Renal pelvis (tissue), 12 donors: ENCODE measurements at places on chromosomes 13 and 19. TPM values are rescaled to one million over a fixed set of nuclear protein-coding genes. Genes with fewer than 3 reads are reported as not detected.

ZNF681 gene
- 4.3 TPM for polyA plus RNA-seq

HMG20B gene
- 86.9 TPM for polyA plus RNA-seq

ZNF534 gene
- polyA plus RNA-seq, result 1.2 TPM

SERPINE3 gene
- polyA plus RNA-seq, result 1.4 TPM

MRPL57 gene
- 26.2 TPM for polyA plus RNA-seq

AZU1 gene
- 1.0 TPM for polyA plus RNA-seq

NAPA gene
- 152 TPM for polyA plus RNA-seq

GSX1 gene
- not detected for polyA plus RNA-seq

CEACAM16 gene
- polyA plus RNA-seq, result not detected

ZNF415 gene
- 27.9 TPM for polyA plus RNA-seq

TEX26 gene
- polyA plus RNA-seq, result 1.5 TPM

ELSPBP1 gene
- not detected for polyA plus RNA-seq

SIGLEC5 gene
- 0.40 TPM for polyA plus RNA-seq

NUDT19 gene
- polyA plus RNA-seq, result 11.7 TPM

KATNAL1 gene
- polyA plus RNA-seq, result 10.4 TPM

DNA sequence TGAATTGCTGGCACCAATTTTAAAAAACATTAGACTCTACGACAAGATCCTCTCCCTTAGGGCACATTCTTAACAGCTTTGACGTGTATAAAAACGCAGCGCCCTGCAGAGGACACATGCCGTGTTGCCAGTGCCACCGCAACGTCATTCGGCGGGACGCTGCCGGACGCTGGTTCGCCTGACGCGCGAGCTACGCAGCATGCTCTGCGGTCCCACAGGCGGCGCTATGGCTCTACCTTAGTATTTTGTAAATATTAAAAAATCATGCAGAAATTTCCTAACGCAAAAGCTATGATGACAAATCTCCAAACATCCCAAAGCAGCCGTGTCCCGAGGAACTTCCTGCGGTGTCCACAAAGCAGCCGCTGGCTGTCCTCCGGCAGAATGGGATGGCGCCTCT is 4.2 kb upstream of the ADPRHL1 start:
- no peak for DNase-seq

DNA sequence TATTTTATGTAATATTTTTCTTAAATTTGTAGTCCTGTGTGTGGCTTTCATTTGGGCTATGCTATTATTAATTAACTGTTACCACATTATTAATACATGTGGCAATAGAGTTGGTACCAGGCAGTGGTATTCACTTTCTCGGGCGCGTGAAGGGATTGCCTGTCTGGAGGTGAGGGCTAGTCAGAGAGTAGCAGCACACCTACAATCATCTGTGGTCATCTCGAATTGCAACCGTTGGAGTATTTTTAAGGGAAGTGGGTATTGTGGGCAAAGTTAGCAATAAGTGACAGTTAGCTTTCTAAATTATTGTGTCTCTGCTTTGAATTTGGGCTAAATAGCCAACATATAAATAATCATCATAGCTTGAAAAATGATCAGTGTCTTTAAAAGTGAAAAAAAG is 20.0 kb upstream of the GPR18 start:
- no peak for DNase-seq

DNA sequence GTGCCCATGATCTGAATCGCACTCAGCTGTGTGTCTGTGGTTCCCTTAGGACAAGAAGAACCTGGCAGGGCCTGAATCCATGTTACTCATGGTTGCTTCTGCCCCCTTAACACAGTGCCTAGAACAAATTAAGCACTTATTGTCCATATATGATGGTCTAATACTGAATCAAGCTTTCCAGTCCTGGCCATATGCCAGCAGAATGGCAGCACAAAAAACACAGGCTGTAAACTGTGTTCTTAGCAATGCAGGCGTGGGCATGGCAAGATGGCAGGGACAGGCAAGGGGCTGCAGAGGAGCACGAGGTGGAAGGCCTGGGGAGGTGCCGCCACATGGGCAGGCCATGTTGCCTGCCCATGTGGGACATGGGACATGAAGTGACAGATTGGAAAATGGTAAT is 68.2 kb downstream of the LATS2 start:
- DNase-seq, result no peak

- DNase-seq, result no peak
These were observed 862.1 kb upstream of the MIR17HG start for GRCh38 chr13:90485436-90485835.

DNA sequence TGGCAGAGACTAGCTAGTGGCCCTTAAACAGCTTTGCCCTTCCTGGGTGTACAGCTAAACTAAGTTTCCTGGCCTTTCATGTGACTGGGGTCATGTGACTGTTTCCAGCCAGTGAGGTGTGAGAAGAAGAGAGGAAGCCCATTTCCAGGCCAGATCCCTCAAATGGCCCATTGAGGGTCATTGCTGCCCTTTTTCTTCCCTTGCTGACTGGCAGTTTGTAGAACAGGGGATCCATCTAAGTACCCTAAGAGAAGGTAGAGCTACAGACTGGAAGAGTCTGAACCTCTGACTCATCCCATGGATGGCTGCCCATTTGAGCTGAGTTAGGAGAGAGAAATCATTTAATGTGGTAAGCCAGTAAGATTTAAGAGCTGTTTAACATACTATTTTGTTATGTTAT is 2.8 kb downstream of the SWSAP1 start:
- DNase-seq, result no peak

DNA sequence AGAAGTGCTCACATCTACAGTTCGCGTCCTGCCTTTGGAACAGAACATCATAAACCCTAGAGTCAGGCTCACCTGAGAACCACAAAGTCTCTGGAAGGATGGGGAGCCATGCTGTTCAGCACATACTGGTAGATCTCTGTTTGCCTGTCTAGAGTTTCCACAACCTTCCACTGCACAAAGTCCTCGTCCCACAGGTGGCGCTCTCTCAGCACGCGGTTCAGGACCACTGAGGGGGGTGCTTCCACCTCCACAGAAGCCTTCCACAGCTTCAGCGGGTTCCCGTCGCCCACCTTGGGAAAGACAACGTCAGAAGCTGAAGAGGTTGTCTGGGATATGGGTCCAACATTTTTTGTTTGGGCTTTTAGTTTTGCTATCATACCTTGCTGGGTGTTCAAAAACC is 93.6 kb downstream of the KL start:
- DNase-seq, result no peak

GRCh38 chr13:32733690-32734089 is 147.4 kb downstream of the PDS5B start:
- no peak for DNase-seq

DNA sequence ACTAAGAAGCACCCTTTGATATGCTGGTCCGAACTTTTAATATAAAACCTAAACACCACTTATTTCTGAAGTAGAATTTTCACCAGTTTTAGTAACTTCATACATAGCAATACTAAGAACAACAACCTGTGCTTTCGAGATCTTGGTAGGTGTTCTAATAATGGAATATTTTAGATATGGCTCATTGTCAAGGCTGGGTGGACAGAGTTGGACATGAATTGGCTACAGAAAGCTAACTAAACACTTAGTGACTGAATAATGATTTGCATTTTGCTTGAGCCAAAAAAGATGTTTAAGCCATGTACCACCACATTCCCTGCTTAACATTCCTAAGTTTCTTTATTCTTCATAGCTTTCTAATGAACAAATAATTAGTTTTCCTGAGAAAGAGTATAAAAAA is 344.3 kb upstream of the SGCG start:
- DNase-seq, result no peak

DNA sequence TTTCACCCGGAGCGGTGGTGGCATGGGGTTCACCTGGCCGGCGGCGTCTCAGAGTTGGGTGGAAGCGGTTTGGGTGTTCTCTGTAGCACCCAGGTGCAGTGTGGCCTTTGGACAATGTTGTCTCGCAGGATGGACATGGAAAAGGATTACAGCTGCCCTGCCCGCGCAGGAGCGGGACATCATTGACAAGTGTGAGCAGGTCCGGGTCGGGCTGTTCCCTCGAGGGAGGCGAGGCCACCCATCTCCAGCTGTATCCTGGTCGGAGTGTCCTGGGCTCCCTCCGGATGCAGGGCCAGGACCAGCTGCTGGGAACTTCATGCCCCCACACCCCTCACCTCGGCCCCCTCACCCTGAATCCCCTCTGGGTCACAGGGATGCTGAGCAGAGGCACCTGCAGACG is 7.8 kb upstream of the ZNF14 start:
- no peak for DNase-seq

- no peak for DNase-seq
These were observed 865.7 kb upstream of the SLC10A2 start for GRCh38 chr13:103931885-103932284.

DNA sequence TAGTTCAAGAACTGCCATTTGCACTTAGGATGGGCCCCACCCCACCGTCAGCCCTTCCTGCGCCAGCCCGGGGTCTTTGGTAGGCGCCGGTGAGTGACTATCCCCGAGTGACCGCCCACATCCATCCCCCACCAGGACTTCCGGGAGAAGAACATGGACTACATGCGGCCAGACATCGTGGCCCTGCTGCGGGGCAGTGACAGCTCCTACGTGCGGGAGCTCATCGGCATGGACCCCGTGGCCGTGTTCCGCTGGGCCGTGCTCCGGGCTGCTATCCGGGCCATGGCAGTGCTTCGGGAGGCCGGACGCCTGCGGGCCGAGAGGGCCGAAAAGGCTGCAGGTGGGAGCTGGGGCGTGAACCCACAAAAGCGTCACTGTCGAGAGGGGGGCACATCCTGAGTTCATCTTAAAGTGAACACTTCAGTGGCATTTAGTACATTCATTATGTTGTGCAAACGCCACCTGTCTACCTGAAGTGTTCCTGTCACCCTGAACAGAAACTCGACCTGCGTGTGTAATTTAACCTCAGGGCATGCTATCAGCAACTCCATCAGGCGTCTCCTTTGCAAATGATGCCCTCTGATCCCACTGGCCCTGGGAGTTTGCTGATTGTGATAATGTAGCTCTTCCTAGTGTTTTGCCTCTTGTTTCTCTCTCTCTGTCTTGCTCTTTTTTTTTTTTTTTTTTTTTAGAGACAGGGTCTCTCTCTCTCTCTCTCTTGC is 42.4 kb upstream of the USE1 start:
- no peak for DNase-seq

DNA sequence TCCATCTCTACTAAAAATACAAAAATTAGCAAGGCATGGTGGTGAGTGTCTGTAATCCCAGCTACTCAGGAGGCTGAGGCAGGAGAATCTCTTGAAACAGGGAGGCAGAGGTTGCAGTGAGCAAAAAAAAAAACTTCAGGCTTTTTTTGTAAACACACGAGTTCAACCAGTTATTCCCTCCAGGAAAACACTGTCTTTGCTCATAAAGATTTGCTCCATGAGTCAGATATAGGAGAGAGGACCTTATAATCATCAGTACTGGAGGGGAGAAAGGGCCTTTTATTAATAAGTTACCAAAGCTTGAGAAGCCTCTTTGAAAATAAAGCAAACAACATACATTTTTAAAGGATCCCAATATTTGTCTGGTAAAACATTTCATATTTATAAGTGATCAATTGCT is 110.7 kb downstream of the EFNB2 start:
- DNase-seq, result no peak

- peak; percentile 91 for DNase-seq
These were observed at the start of gene WDR18 for GRCh38 chr19:984165-984967. WDR18 (plus strand) TSS chr19:984345; CDS start chr19:984354, 9 bp downstream.

DNA sequence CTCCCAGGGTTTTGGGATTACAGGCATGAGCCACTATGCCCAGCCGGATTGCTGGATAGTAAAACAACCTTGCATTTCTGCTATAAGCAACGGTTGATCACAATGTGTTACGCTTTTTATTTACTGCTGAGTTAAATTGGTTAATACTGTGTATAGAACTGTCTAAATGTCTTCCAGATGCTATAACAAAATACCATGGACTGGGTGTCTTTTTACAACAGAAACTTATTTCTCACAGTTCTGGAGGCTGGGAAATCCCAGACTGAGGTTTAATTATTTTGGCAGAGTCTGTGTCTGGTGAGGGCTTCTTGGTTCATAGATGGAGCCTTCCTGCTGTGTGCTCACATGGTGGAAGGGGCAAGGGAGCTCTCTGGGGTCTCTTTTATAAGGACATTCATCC is 65.5 kb downstream of the ING1 start:
- no peak for DNase-seq

DNA sequence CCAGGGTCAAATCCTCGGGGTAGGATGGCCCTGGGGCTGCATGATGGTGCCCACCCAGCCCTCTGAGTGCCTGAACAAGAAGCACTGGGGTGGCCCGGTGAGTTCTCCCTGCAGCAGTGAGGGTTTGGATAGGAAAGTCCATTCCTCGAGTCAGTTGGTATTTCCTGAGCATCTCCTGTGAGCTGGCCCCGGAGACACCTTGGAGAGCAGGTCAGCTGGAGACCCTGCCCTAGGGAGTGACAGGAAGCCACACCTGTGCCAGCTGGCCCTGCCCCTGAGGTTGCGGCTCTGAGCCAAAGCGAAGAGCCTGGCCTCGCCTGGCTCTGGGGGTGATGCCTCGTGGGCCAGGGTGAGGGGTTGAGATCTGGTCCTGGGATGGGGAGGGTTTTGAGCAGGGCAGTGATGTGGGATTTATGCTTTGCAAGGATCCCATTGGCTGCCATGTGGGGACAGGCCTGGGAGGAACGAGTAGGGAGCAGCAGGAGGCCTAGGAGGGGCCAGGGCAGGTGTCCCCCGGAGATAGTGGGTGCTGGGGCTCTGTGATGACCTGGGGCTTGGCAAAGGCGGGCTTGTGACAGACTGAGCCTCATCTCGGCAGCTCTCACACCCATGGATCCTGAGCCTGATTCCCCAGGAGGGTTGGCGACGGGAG is 16.0 kb downstream of the CRTC1 start:
- DNase-seq, result no peak

GRCh38 chr13:78197231-78197630 is 278.6 kb upstream of the EDNRB start:
- DNase-seq, result no peak

GRCh38 chr13:42279080-42279479 is 7.1 kb downstream of the AKAP11 start:
- no peak for DNase-seq

- no peak for DNase-seq
These were observed 4.4 kb downstream of the TMEM145 start for GRCh38 chr19:42317535-42317934.

DNA sequence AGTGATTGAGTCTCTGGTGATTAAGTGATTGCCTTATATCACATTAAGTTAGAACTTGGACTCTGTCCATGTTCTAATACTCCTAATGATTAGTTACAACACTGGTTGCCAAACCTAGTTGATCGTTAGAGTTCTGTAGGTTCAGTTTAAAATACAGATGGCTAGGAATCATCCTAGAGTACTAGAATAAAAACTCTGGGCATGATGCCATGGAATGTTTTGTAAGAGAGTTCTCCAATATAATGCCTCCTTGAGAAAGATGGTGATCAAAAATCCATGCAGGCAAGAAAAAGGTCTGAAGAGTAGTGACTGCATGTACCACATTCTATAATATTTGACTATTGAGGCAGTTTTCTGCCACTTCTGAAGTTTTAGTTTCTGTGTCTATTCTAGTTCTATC is 176.3 kb downstream of the GPC5 start:
- no peak for DNase-seq

DNA sequence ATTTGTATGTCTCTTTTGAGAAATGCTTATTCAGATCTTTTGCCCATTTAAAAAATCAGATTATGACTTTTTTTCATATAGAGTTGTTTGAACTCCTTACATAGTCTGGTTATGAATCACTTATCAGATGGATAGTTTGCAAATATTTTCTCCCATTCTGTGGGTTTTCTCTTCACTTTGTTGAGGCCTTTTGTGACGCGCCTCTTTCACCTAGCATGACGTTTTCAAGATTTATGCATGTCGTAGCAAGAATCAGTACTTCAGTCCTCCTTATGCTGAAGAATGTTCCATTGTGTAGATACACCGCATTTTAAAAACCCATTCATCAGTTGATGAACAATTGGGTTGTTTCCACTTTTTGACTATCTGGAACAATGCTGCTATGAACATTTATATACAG is 13.4 kb downstream of the PABPC3 start:
- no peak for DNase-seq

- no peak for DNase-seq
These were observed 42.1 kb downstream of the GADD45B start for GRCh38 chr19:2517881-2518601.
